SK-N-DZ (cell line): ENCODE measurements at places on chromosomes 5 and 9.

DNA sequence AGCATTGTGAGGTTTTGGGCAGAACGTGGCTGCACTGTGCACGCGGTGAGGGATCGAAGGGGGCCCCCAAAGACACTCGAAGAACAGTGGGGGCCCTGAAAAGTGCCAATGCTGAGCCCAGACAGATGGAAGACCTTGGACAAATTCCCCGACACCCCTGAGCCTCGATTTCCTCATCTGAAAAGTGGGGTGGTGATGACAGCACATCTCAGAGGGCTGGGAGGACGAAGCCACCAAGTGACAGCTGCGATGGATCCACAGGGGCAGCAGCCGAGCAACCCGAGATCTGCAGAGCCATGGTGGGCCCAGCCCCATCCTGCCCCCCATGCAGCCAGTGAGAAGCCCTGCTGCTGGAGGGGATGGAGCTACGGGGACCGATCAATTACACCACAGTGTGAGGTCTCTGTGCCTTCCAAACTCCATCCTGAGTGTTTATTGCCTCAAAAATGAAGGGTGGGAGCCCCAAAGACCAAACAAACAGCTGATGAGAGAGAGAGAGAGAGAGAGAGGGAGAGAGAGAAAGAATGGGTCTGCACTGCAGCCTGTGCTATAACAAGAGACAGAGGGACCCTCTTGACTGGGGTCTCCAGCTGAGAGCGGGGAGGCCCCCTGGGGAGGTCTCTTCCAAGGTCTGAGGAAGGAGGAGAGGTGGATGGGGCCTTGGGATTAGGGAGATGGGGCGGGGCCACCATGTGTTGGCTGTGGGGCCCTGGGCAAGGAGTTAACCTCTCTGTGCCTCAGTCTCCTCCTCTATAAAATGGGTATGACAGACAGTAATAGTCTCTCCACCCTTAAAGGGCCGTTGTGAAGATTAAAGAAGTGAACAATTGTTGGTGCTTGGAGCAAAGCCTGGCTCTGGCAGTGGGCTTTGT is 134.4 kb upstream of the IER5L start:
- DNase-seq: no peak

- DNase-seq: no peak
Measured at GRCh38 chr9:136251264-136252115, 5.9 kb upstream of the QSOX2 start.

DNA sequence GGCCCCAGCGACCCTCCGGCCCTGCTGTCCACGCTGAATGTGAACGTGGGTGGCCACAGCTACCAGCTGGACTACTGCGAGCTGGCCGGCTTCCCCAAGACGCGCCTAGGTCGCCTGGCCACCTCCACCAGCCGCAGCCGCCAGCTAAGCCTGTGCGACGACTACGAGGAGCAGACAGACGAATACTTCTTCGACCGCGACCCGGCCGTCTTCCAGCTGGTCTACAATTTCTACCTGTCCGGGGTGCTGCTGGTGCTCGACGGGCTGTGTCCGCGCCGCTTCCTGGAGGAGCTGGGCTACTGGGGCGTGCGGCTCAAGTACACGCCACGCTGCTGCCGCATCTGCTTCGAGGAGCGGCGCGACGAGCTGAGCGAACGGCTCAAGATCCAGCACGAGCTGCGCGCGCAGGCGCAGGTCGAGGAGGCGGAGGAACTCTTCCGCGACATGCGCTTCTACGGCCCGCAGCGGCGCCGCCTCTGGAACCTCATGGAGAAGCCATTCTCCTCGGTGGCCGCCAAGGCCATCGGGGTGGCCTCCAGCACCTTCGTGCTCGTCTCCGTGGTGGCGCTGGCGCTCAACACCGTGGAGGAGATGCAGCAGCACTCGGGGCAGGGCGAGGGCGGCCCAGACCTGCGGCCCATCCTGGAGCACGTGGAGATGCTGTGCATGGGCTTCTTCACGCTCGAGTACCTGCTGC is 839 bp downstream of the KCNV2 start:
- no peak for DNase-seq

DNA sequence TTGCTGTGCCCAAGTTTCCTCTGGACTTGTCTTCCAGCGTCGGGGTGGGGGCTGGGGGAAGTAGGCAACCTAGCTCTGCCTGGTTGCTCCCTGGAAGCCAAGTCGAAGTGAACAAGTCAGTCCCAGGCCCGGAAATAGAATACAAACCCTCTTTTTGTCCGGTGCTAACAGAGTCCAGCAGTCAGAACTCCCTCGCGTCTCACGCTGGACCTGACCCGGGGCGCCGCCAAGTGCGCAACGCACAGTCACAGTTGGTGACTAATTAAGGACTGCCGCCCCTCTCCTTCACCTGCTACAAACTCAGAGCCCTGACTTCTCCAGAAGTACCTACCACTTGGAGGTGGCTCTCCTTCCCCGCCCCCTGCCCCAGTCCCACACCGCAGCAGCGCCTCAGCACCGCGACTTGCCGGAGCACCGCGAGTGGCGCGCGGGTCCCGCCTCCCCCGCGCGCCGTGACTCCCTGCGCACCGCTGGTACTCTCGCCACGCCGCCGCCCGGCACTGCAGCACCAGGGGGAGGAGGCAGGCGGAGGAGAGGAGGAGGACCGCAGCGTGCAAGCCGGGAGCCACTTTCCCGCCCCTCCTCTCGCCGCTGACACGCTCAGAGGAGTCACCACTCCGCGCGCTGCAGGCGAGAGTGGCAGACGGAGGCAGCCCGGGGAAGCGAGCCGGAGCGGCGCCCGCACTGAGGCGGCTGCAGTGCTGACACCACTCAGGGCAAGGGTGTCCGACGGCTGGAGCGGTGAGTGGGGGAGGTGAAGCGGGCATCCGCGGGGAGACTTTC is at the start of gene SV2C:
Gene SV2C (plus strand): TSS at position 612 of the 783 bp plus-strand sequence. CDS start 48,368 bp downstream, outside the sequence.
- peak; percentile 26 for DNase-seq

DNA sequence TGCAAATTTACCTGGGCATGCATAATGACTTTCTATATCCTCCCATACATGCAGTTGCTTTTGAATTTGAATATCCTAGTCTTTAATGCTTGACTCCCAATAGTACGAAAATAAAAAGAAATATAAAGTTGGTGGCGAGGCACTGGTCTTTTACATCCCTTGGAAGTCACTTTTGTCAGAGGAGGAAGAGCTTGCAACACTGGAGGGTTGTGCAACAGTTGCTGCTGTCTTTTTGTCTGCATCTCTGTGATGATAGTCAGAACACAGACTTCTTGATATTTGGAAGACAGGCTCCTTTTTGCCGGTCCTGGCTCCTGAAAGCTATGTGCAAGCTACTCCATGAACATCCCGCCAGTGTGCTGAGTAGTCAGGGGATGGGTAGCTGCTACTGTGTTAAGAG is 16.8 kb upstream of the SGCD start:
- no peak for DNase-seq

DNA sequence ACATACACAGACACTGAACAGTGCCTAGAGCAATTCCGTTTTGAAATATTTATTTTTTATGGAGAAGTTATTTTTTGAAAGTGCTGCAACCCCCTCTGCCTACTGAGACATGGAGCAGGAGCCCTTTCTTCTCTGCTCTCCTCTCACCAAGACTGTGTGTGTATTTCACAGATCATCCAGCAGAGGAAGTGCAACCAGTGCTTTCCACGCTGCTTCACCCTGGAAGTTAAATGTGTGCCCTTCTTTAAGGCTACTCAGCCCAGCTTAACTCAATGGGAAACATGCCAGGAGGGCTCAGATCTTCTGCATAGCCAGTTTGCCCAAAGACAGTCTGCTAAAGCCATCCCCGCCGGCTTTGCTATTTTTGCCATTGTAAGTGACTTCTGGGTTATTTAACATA is 606.3 kb downstream of the TLE1 start:
- peak; percentile 12 for DNase-seq

DNA sequence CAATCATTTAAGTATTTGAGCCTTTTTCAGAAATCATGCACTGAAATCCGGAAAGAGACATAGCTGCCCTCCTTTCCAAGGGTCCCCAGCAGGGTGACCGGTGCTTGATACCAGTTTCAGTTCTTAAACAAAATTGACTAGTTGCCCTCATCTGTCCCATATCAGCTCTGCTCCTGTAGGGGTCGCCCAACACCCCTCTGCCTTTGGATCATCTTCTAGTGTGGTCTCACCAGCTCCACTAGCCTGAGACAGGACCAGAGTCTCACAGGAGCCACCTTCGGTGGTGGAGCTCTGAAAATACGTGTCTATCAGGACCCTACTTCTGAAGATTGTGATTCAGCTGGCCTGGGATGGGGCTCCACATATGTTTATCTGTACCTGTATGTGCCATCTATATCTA is 428.2 kb downstream of the ENC1 start:
- peak; percentile 33 for DNase-seq

- DNase-seq: no peak
Measured at GRCh38 chr9:95991326-95991725, 115.8 kb downstream of the ERCC6L2 start.

GRCh38 chr9:131233556-131233955 is 42.8 kb downstream of the FAM78A start:
- no peak for DNase-seq

GRCh38 chr9:93092251-93092991 is 3.6 kb upstream of the CARD19 start:
- no peak for DNase-seq

DNA sequence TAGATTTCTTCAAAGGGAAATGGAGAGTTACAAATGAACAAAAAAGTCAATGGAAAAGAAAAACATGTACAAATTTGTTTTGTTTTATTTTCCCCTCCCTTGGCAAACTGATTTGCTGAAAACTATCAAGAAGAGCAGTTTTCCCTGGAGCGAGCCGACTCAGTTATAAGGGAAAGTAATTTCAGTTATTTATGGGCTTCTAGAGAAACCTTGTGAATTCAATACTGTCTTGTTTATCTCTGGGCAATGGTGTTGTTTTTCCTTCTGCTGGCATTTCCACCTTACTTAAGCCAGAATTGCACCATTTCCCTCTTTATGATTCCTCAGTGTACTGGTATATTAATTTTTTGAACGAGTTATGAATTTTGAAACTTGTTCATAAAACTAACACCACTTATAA is 1163.6 kb downstream of the CDH12 start:
- no peak for DNase-seq

- DNase-seq: no peak
Measured at GRCh38 chr9:83362341-83362995, 175.7 kb downstream of the FRMD3 start.

GRCh38 chr5:161751265-161751664 is 65.7 kb downstream of the GABRA6 start:
- DNase-seq: no peak

DNA sequence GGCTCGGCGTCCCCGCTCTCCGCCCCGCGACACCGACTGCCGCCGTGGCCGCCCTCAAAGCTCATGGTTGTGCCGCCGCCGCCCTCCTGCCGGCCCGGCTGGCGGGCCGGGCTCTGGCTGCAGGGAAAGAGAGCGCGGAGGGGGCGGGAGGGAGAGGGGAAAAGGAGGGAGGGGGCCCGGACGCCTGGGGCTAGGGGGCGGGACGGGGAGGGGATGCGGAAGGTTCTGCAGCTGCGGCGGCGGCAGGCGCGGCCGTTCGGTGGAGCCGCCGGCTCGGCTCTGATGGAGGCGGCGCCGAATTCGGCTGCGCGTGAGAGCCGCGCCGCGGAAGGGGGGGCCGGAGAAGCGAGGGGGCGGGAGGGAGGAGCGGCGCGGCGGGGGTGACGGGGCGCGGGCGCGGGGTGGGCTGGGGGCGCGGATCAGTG is at the start of gene MARCHF11:
Gene MARCHF11 (minus strand): TSS at position 281 of the 425 bp plus-strand sequence. CDS start 216 bp downstream, at position 65.
- peak; percentile 43 for DNase-seq

DNA sequence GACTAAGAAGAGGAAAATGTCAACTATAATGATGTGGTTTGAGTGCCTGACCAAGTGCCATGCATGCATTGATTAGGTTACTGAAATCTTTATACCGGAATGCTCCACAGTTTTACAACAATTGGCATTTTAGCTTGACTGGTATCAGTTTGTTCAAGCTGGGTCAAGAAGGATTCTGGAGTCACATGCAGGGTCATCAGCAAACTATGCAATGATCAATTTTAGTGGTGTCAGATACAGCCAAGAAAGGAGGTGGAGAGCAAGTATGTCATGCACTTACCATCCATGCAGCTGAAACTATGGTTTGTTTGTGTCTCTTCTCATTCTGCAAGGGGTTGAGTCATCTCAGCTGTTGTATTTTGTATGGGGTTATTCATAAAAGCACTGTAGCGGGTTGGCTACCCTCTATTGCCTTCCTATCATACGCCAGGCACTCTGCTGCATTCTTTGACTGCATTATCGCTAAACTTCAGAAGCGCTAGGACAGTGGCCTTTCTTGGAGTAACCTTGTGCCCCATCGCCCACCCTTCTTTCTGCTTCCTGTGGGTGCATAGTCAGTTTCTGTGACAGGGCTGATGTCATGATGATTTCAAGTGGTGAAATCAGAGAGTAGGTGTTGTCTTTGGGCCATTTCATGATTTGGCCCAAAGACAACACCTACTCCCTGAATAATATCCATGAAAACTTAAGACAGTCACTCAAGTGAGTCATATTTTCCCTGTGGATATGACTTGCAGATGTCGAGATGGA is 145.4 kb downstream of the MTX3 start:
- DNase-seq: no peak

GRCh38 chr5:154776167-154776566 is 21.0 kb downstream of the LARP1 start:
- no peak for DNase-seq

- no peak for DNase-seq
Measured at GRCh38 chr5:135993335-135993879, 35.4 kb upstream of the TGFBI start.

DNA sequence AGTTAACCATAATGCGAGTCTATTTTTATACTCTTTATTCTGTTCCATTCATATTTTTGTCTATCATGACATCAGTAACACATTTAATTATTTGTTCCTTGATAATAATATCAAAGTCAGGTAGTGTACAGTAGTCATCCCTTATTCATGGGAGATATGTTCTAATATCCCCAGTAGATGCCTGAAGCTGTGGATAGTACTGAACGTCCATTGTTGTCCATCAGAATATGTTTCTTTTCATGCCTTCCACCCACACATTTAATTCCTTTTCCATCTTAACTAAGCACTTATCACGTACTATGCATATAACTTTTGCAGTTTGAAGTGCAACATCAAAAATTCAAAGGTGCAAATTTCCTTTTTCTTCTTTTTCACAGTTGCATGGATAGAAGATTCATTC is 53.6 kb downstream of the FER start:
- DNase-seq: no peak

DNA sequence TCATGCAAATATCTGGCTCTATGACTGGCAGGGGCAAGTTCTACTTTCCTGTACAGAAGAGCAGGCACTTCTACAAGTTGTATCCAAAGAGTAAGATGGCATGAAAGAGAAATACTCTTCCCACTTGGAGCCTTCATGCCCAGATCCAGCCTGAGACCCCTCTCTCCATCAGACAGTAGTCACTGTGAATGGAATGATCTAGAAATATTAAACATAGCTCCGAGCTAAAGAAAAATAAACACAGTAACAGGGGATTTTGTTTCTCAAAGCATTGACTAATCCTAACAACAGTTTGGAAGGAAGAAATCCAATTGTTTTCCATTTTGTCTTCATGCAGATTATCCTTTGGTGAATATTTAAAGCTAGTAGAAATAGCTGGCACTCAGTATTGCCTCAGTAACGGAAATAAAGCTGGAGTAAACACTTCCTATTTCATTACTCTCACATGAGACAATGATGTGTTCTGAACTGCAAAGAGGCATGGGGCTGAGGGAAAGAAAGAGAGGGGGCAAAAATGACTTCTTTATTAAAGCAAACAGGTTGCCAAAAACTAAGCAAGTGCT is 100.0 kb downstream of the SEMA5A start:
- DNase-seq: no peak
